ENCODE measurements at places on chromosomes 5 and 9.
A peak's percentile ranks its signal among the peaks of the same experiment; 100 is the strongest.

DNA sequence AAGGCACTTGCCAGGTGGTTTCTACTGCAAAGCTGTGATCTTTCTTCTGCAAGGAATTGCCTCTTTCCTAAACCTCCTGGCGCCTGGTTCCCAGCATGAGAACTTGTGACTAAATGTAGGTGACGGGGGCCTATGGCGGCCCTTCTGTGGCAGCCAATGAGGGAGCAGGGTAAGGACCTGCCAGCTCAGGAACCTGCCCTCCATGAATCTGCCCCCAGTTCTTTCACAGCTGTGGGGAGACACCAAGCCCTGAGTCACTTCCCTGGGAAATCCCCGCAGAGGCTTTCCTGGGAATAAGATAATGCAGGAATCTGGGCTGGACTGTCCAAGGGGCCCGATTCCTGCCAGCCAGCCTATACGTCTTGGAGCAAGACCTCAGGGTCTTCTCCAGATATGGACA is 56.7 kb upstream of the CTNNA1 start:
- peak; percentile 76 for DNase-seq

DNA sequence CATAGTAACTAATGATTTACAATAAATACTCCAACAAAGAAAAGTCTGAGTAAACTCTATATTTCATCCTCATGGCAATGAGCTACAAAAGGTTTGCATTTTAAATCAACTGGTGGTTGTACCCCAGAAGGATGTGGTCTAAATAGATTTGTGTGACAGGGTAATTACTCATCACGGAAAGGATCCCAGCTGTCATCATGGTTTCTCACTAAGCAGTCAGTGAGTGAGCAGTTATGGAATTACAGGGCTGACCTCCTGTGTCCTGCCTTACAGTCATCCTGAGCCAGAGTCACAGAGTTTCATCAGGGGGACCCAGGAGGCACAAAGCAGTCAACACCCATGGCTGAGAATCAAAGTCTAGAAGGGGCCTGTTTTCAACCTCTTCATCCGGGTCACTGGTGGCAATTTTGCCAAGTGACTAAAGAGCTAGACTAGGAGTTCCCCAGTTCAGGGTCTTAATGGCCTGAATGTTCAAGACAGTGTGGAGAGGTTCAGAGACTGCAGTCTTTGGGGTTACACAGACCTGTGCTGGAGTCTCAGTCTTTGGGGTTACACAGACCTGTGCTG is 210.7 kb upstream of the SLC24A2 start:
- peak; percentile 92 for DNase-seq

DNA sequence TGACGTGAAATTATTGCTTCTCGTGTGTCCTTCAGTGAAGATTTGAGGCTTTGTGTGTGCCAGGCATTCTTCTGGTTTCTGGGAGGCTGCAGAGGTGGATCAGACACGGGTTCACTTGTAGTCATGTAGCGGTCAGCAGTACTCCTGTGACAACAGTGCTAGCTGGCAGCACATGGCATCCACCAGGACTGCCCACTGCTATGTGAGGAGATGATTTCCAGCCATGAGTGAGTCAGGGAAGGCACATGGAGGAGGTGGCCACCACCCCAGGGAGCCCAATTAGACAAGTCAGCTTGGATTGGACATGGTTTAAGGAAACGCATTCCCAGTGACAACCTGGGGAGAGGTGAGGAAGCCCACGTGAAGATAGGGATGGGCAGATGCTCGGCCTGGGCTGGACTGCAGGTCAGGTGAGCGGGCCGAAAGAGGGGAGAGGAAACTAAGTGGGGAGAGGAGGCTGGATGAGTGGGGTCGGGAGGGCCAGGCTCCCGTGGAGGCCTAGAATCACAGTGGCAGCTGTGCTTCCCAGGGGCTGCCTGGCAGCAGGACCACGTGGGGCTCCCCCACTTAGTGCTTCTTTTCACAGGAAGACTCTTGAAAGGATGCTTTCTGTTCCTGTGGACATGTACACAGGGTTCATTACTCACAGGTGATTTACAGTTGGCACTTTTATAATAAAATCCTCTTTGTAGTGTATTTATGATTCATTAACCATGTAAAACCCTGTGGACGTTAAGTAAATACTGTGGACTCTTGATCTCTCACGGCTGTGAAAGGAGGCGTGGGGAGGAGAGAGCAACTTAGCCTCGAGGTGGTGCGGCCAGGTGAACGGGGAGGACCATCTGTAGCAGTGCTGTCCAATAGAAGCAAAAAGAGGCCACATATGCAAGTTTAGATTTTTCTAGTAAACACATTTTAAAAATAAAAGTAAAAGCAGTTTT is 80.0 kb upstream of the OTULINL start:
- DNase-seq, result no peak

- no peak for DNase-seq
Measured at GRCh38 chr9:103471241-103471640, 476.1 kb downstream of the CYLC2 start.

DNA sequence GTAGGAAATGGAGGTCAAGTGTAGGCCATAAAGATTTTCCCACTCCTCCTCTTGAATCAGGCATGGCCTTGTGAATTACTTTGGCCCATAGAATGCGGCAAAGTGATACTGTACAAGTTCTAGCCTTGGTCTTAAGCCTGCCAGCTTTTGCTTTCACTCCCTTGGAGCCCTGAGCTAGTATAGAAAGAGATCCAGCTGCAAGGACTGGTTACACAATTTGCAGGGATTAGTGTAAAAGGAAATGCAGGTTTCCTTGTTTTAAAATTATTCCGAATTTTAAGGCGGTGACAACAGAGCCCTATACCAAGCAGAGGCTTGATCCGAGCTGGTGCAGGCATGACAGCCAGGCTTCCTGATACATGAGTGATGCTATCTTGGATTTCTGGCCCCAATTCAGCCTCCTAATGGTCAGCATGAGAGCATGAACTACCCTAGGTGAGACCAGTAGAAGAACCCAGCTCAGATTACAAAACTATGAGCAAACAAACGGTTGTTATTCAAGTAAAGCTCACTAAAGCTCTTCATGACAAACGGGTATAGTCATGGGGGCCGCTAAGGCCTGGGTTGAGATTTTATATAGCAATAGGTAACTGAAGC is 257.9 kb downstream of the DOCK8 start:
- DNase-seq, result peak; percentile 38

DNA sequence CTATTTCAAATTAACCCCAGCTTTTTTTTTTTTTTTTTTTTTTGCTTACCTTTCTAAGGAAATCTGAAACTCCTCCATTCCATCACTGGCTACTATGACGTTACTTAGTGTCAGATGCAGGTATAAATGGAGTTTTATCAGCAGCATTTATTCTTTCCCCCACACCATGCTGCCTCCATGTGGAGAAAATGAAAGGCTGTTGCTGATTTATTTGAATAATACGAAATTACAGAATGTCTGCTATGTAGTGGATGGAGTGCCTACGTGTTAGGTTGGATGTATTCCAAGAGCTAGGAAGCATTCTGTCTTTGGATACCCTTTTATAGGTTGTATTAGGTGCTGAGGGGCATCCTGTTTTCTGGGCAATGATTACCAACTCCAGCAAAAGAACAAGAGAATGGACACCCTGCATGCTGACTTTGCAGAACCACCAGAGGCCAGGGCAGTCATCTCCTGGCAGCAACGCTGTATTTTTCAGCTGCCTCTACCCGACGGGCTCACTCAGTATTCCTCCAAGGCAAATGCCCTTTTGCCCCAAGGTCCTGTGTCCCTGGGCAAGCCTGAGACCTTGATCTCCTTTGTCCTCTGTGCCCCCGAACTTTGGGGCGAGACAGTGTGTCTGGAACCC is 199.5 kb downstream of the ALDH1A1 start:
- peak; percentile 66 for DNase-seq

- peak; percentile 60 for DNase-seq
Measured at GRCh38 chr5:132458226-132458560, 32.4 kb downstream of the IRF1 start.

- DNase-seq, result no peak
Measured at GRCh38 chr5:9615331-9615730, 14.8 kb downstream of the TAS2R1 start.

All from renal cortical epithelial cell (primary cell).